Upper lobe of right lung (tissue), 1 donor: ENCODE measurements at places on chromosomes 6 and 20.

DNA sequence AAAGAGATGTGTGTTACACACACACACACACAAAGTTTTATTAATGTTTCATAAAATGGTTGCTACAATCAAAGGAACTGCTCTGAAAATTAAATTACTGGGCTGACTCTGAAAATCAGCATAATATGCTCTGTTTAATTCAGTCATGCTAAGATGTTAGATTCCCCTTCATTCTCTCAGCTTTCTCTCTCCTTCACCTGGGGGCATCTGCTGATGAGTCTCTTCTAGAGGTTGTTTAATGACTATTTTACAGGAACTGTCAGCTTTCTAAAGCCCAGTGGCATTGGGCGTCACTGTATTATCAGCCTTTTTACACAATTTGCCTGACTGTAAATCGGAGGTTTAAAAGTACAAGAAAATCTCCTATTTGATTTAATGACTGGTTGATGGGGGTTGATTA, 559.7 kb upstream of the POU3F2 start:
- no peak for DNase-seq

DNA sequence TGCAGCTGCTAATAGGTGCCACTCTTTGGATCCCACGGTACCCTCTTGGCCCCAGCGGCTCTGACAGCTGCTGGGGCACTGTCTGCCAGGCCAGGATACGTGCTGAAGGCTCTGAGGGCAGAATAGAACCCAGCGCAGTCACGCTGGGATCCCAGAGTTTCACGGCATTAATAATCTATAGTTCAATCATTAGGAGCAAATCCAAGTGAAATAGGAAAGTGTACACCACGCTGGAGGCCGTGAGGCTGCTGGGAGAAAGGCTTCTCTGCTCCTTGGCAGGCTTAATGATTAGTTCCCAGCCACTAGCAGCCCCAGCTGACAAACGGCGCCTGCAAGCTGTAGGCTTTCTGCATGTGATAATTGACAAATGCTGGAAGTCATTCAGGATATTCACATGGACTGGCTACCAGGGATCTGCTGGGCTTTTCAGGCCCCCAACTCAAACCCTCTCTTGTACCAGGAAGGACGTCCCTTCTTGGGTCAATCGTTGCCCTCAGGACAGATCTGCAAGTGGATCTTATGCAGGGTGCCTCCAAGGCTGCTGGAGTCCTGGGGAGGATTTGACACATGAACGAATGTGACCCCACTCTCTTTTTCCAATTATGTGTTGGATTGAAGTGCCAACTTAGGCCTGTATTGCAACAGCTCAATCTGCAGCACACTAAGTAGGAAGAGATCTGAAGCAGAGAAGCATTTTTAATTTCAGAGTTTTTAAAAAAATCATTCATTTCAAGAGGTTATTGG, 50.1 kb upstream of the INSM1 start:
- no peak for DNase-seq

DNA sequence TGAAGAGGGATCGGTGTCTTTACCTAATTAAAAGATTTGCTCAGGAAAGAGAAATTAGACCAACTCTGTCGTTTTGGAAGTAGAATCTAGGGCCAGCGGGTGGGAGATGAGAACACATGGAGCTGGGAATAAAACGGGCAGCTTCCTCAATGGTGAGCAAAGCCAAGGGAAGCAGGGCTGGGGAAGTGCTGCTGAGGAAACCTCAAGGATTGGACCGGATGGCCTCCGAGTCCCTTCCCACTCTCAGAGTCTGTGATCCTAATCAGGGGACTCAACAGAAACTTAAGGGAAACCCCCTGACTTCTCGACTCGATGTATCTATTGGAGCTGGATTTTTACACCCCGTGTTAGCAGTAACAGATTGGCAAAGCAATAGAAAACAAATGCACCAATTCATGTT, 10.8 kb downstream of the GCNT2 start:
- no peak for DNase-seq

GRCh38 chr6:2919886-2920285, 16.8 kb upstream of the SERPINB9 start:
- no peak for DNase-seq

DNA sequence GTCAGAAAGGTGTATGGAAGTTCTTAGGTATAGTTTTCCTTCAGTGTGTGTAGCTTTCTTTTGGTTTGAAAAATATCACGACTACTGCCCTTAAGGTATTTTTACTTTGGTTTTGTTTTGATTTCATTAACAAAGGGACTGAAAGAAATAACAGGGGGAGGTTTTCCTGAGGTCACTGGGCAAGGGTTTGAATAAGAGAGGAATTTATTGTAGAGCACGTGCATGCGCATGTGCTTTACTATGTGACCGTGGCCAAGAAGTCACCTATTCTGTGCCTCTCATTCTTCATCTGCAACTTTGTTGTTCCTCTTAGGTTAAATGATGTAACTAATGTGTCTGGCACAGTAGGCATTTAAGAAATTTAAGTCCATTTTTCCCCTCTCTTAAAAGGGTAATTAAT, 4.1 kb upstream of the MAN1A1 start:
- no peak for DNase-seq

- DNase-seq, result no peak
These were observed 42.0 kb upstream of the KIF16B start for GRCh38 chr20:16615199-16615598.

GRCh38 chr6:47479140-47479508, 1.5 kb downstream of the CD2AP start:
- no peak for DNase-seq

DNA sequence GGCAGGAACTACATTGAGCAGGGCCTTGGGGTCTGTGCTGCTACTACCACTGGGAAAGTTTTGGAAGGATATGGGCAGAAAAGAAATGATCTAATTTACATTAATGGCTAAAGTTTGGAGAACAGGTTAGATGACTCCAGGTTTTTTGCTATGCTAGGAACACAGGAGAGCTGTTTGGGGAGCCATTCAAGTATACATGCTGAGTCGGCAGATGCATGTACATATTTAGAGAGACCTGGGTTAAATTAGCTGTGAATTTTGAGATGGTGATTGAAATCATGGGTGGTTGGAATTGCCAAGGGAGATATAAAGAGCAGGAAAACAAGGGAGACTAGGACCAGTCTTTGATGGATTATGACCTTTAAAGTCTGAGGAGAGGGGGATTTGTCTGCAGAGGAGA, 113.1 kb upstream of the BACH2 start:
- DNase-seq, result no peak
